SW 1271 (cell line): ENCODE measurements at places on chromosomes 1 and 21.

DNA sequence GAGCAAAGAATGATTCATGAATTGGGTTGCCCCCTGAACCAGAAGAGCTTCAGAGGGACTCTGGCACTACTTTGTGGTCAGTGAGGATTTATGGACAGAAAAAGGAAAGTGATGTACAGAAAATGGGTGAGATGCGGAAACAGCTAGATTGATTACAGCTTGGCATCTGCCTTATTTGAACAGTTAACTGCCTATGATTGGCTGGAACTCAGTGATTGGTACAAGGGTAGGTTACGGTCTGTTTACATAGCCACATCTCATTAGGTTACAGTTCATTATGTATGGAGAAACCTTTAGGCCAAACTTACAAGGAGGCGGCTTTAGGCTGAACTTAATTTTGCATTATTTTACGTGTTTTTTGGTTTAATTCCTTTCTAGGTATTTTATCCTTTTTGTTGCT, 29.0 kb upstream of the RHOU start:
- no peak for DNase-seq

- DNase-seq: no peak
These were observed 41.2 kb downstream of the TRIM11 start for GRCh38 chr1:228365271-228366061.

GRCh38 chr1:46183926-46184557, 7.8 kb upstream of the P3R3URF start:
- DNase-seq: no peak

GRCh38 chr21:33265664-33266049, 510 bp upstream of the IL10RB start:
- DNase-seq: no peak

- DNase-seq: no peak
These were observed 338.1 kb downstream of the RPS6KC1 start for GRCh38 chr1:213389061-213389581.

GRCh38 chr1:10419351-10419750, 10.9 kb upstream of the CENPS start:
- no peak for DNase-seq

- DNase-seq: no peak
These were observed 631.0 kb upstream of the TMPRSS15 start for GRCh38 chr21:19034560-19034959.

DNA sequence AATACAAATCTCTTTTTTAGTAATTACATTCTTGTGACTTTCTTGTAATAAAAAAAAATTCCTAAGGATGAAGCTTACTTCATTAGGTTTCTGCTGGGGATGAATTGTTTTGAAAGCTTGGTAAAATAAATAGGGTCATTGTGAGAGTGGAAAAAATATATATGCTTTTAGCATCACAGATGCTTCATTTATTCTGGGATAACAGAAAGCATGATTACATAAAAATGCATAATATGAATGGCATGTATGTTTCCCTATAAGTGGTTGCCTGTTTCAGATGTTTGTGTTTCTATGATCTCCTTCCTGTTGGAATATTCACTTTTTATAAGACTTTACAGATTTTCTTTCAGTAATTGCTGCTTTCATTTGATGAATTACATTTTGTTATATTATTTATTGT, 42.3 kb downstream of the HMCN1 start:
- no peak for DNase-seq

GRCh38 chr21:16117851-16118590, 388.2 kb downstream of the USP25 start:
- DNase-seq: no peak

DNA sequence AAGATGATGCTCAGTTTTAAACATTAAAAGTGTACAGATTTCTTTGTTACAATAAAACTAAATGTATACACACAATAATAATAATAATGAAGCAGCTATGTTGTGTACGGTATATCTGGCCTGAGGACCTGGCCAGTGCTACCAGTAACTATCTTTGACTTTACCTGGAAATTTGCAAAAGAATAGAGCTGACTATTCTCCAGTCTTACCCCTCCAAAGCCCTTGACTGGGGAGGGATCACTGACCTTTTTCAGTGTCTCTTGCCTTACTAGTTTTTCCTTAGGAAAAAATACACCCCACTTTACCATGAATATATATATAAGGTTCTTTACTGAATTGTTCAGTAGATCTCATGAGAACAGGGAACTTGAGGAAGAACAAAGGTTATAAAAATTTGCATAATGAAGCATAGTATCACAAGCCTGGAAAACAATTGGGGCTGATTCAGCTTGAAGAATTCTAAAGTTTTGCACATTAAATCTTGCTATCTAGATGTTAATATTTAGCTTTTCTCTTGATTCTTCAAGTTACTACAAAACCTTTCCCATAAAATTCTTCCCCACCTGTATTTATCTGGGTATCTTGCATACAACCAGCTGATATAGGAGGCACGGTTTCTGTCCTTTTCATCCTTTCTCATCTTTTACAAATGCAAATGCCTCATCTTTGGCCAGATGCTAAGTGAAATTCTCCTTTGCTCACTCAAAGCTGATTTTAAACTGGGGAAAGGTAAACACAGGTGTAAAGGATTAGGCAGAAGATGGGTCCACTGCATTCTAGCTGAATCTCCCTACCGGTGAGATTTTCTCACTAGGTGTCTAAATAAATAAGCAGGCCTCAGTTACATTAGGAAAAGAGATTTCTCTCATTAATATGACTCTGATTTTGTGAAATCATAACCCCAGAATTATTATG, 25.0 kb upstream of the SLAMF1 start:
- DNase-seq: no peak

DNA sequence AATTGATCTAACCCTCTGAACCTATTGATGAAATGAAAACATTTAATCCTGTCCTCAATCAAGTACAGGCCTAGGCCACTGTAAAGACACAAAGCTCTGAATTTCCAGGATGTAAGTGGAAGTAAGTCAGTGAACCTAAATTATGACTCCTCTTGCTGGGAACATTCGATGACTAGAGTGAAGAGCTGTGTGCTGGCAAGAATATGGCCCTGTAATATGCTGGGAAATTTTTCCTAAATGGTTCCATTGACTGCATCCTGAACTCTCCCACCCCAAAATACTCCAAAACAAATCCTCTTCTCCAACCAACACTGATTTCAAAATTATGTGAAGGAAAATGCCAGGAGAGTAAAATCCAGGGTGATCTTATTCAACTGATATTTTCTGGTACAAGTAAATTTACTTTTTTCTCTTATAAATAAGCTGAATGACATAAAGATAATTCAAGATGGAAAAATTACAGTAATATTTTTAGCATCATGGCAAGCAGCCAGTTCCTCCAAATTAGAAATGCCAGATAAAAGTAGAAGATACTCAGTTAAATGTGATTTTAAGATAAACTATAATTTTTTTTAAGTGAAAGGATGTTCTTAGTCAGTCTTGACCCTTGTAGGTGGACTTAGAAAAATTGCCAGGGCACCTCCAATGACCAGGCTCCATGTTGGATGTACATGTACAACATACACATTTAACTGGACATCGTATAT, 269.4 kb downstream of the PTGER3 start:
- DNase-seq: no peak

GRCh38 chr21:28856588-28857250, 136.0 kb downstream of the LTN1 start:
- DNase-seq: no peak

DNA sequence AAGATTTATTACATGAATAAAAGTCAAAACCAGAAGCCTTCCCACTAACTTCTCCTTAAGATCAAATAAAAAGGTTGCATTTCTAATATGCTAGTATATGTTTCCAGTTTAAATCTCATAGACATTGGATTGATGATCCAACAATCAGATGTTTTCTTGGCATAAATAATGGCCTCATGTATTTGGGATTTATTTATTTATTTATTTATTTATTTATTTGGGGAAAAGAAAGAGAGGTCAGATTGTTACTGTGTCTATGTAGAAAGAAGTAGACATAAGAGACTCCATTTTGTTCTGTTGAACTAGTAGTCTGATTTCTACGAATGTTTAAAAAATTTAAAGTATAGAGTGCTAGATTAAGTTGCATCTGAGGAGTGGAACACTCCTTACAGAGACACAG, 422.4 kb downstream of the ADGRL2 start:
- DNase-seq: no peak

DNA sequence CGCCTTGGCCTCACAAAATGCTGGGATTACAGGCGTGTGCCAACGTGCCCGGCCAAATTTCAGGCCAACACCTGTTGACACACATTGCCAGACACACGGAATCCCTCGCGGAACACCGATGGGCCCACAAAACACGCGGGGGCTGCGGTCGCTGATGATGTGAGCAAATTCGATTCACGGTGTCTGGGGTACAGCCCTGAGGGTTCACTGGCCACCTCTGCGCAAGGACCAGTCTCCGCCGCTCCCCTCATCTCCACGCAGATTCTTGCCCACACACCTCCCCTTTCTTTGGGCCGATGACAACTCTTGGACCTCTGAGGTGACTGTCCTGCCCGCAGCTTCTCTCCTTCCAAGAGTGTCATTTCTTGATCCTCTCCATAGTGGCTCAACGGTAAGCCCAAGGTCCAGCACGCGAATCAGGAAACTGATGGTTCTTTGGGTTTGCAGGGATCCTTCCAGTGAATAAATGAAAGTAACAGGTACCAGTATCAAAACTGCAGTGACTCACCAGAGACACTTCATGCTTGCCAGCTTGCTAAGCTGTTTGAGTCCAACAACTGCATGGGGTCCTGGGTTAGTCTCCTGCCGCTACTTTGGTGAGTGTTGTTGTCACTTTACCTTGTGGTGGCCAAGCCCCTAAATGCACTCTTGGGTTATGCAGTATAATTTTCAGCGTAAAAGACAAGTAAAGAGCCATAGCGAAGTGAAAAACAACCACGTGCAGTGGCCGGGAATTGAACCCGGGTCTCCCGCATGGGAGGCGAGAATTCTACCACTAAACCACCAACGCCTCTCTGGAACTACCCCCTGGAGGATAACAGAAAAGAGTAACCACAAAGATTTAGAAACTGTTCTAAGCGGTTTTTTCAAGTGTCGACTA, 11.0 kb upstream of the RNU1-3 start:
- peak; percentile 73 for DNase-seq

- no peak for DNase-seq
These were observed 91.9 kb upstream of the COG2 start for GRCh38 chr1:230550428-230550827.

GRCh38 chr1:92442351-92442750, 44.4 kb downstream of the GFI1 start:
- DNase-seq: no peak

- DNase-seq: no peak
These were observed 30.4 kb downstream of the ARID4B start for GRCh38 chr1:235297579-235297978.

DNA sequence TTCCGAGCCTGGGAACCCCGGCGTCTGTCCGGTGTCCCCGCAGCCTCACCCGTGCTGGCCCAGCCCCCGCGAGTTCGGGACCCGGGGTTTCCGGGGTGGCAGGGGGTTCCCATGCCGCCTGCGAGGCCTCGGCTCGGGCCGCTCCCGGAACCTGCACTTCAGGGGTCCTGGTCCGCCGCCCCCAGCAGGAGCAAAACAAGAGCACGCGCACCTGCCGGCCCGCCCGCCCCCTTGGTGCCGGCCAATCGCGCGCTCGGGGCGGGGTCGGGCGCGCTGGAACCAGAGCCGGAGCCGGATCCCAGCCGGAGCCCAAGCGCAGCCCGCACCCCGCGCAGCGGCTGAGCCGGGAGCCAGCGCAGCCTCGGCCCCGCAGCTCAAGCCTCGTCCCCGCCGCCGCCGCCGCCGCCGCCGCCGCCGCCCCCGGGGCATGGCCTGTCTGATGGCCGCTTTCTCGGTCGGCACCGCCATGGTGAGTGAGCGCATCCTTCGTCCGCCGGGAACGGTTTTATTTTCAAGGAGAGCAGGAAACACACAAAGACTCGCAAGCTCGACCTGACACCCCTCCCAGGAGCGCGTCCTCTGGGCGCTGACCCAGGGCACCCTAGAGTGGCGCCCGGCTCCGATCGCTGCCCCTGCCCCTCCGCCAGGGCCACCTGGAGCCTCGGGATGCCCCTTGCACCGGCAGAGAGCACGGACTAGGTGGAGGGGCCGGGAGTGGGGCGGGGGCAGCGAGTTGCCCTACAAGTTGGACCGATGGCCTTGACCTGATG, at the start of gene ABCG1:
Gene ABCG1, plus strand, starts transcription at position 305 of the 770 bp plus-strand sequence. Its CDS starts 123 bp downstream, at position 428.
- DNase-seq: no peak

DNA sequence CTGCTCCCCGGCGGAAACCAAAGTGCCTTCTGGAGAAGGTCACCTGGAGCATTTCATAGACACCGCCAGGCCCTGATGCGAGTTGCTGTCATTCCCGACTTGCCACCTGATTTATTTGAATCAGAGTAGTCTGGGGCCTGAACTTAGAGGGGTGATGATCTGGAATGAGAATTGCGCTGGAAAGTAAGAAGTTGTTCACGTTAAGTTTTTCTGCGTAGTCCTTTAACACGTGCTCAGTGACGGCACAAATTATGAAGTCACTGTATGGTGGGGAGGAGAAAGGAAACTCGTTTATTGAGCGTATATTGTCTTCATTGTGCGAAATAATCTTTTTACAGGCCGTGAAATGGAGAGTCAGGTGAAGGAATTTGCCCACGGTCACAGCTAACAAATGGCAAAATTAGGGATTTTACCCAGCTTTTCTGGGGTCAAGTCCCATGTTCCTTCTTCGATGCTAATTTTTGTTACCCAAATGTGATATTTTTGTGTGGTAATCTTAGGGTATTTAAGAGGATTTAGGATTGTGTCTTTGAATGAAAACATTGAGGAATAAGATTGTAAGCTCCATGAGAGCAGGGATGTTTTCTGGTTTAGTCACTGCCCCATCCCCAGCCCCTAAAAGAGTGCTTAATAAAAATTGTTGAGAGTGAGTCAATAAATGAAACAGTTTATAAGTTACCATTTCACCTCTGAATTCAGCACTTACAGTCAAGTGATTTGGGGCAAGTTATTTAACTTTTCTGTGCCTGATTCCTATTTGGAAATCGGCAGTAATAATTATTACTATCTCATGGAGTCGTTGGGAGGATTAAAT, 46.4 kb upstream of the NBL1 start:
- DNase-seq: peak; percentile 7

DNA sequence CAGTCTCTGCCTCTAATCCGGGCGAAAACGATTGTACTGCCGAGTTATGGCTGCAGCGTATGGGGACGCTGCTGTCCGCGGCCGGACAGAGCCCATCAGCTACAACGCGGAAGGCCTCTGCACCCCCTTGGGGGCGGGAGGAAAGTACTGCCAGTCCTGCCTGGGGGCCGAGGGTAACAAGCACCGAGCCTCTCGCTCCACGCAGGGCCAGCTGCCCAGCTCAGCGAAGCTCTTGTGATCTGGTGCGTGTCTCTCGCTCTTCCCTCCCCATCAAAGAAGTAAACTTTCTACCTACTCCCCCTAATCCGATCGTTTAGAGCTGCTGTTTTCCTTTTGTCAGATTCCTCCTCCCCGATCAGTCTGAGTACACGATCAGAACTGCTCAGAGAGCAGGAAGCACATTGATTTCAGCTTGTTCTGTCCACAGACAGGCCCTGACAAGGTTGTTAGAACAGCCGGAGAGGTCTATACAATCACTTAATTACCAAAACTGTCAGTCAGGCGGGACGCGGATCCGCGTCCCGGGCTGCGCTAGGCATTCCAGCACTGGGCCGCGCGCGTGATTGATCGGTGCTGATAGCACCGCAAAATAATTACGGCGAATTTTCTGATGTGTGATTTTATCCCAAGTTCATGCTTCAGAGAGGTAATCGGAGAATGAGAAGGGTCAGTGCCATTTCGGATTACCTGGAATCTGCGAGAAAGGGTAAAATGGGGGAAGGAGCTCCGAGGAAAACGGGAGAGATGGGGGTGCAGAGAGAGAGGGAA, 8.7 kb upstream of the BARHL2 start:
- DNase-seq: no peak
